Stimulated activated CD4-positive, alpha-beta T cell treated with anti-CD3 and anti-CD28 coated beads, Interleukin-15, amount 100 ng/mL, for 1 hour (primary cell): ENCODE measurements at places on chromosomes 12 and 14.
A peak's percentile ranks its signal among the peaks of the same experiment; 100 is the strongest.

DNA sequence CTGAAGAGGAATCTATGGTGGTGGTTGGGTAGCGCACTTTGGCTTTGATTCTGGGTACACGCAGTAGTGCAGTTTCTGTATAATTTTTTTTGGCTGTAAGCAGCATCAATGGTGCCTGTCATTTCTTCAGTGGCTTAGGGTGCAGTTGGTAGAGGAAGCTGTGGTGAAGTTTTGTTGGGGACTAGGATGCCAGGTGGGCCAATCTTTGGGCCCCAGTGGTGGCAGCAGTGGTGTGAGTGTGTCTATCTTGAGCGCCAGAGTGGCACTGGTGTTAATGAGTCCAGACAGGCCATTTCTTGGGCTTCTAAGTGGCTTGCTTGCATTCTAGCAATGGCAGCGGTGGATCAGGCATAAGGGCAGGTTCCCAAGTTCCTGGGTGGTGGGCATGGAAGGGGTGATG is 33.8 kb upstream of the CCND2 start:
- DNase-seq, result no peak

- DNase-seq, result no peak
Observed at GRCh38 chr12:59388694-59389093, 207.1 kb upstream of the SLC16A7 start.

DNA sequence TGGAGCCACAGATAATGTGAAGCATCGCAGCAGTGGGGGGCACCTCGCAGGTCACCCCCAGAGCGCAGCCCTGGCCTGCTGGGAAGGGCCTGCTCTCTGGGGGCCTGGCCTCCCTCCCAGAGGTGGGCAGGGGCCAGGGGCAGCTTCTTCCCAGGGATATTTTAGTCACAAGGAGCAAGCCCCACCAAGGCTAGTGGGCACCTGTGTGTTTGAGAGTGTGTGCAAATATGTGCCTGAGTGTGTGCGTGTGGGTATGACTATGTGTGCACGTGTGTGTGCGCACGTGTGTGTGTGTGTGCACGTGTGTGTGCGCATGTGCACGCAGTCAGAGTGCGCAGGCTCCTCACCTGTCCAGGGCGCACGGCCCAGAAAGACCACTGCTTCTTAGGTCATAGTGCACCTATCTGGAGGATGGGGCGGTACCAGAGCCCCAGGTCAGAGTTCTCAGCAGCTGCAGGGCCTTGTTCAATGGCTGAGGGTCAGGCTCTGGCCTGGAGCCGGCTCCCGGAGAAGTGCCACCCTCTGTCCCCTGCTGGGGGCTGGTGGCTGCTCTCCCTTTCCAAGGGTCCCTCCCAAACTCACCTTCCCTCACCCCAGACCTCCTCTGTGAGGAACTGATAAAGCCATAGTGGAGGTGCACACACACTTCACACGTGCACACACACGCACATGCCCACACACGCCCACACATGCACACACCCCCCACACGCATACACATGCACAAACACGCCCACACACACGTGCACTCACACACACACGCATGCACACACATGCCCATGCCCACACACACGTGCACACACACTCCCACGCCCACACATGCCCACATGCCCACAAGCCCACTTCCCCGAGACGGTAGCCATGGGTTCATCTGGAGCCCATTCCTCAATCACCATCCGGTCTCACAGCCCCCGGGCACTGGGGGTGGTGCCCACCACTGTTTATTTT is 128.5 kb downstream of the KIF26A start:
- no peak for DNase-seq

- no peak for DNase-seq
Observed at GRCh38 chr12:109624467-109624866, 50.9 kb downstream of the MVK start.

GRCh38 chr14:106058342-106058741 is 532.0 kb downstream of the TMEM121 start:
- DNase-seq, result no peak

DNA sequence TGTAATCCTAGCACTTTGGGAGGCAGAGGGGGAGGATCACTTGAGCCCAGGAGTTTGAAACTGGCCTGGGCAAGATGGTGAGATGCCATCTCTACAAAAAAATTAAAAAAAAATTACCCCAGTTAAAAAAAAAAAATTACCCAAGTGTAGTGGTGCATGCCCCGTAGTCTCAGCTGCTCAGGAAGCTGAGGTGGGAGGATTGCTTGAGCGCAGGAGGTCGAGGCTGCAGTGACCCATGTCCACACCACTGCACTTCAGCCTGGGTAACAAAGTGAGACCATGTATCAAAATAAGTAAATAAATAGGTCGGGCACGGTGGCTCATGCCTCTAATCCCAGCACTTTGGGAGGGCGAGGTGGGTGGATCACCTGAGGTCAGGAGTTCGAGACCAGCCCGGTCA is 128.8 kb downstream of the VRK1 start:
- DNase-seq, result no peak

- DNase-seq, result no peak
Observed at GRCh38 chr12:82746668-82747067, 60.0 kb downstream of the TMTC2 start.

DNA sequence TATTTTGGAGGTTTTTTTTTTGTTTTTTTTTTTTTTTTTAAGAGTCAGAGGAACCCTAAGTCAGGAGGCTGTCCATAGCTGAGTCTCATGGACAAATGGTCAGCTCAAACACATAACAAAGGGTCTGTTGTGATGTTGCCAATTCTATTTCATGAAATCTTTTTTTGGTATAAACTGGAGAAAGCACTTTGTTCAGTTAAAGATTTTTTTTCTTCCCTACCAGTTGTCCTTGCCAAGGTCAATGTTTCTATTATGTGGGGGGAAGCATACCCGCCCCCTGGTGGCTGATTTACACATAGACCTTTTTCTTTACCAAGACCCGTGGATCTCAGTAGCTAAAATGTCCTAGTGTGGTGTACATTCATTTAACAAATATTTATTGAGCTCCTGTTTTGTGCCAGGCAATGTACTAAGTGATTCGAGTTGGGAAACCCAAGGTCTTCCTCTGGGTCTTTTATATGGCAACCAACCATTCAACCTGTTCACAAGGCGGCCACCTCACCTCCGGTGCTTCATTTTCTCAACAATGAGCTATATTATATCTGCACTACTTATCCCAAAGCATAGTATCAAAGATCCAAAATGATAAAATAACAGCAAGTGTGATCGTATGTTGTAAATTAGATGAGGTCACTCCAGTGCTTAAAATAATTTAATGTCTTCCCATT is 214.5 kb downstream of the PAH start:
- no peak for DNase-seq

DNA sequence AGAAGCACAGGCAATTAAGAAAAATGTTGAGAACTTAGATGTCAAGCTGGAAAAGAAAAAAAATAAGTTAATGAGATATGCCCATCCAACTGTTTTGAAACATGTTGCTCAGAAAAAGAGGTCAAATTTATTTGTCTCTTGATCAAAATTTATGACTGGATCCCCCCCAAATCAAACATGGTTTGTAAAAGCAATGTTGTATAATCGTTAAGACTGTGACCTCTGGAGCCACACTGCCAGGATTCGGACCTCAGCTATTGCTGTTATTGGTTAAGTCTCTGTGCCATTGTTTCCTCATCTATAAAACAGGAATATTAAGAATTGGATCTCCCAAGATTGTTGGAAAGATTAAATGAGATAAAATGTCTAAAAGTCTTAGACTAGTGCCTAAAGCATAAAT is 51.9 kb upstream of the LRRK2 start:
- DNase-seq, result no peak

- DNase-seq, result no peak
Observed at GRCh38 chr12:68958322-68958721, 25.4 kb upstream of the CPM start.

DNA sequence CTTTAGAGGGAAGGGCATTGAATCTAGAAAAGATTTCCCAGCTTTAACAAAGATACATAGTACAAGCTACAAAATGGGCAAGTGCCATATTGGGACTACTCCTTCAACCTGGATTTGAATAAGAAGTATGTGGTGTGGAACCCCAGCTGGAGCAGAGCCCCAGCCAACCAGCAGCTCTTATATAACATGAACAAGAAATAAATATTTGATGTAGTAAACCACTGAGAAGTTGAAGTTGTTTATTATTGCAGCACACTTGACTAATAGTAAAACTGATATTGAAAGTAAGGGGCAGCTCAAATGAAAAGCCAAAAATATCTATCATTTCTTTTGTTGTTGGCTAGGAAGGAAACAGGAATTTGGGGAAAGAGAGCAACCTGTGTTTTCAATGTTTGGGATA is 701.8 kb downstream of the TMTC2 start:
- no peak for DNase-seq

GRCh38 chr12:77772676-77773298 is 57.9 kb upstream of the NAV3 start:
- no peak for DNase-seq

- no peak for DNase-seq
Observed at GRCh38 chr14:34833549-34834523, 41.3 kb downstream of the BAZ1A start.

- no peak for DNase-seq
Observed at GRCh38 chr12:64332938-64333337, 57.6 kb downstream of the C12orf56 start.

DNA sequence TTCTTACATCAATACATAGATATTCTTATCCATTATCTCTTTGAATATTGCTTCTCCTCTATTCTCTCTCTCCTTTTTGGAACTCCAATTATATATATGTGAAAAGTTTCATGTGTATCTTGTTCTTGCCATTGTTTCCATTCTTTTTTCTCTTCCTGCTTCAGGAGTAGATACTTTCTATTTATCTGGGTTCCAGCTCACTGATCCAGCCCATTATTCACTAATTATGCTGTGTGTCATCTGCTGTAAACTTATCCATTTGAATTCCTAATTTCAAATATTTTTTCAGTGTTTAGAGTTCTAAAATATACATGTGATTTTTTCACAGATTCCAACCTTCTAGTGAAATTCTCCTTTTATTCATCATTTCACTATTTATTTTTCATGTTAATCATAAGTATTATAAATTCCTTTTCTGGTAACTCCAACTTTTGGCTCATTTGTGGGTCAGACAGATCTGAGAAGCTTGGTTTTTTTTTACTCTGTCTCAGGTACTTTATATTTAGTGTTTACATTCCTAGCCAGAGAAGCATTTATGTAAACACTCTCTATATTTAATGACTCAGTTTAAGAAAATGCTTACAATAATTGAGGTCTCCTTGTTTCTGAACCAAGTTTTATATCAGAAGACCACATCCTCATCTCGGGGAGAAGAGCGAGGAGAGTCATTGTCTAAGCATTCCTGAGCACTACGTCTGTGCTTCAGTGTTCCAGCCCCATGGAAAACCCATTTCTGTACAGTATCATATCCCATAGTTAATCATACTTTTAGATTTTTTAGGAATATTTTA is 15.9 kb upstream of the AMIGO2 start:
- no peak for DNase-seq

GRCh38 chr12:6608592-6609281 is 1.6 kb upstream of the CHD4 start:
- peak; percentile 44 for DNase-seq

DNA sequence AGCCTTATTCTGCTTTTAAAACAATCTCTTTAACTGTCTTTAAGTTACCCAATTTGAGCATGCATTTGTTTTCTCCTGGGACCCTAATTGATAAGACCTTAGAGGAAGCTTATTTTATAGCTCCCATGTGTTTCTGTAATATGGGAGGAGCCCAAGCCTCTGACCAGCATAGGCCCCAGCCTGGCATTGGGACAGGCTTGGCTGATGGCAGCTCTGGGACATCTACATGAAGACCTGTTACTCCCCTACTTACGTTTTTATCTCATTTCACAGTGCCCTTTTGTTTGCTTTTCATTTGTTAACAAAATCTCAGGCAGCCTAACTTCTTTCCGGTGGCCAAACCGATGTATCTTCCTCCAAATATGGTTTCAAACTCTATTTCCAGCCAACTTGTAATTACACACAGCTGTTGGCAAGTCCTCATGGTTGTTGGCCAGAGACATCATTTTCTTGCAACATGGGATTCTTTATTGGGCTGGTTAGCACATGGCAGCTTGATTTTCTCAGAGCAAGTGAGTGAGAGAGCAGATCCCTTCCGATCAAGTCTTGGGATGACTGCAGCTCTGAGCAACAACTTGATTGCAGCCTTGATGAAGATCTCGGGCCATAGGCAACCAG is 1117.5 kb downstream of the AACS start:
- DNase-seq, result no peak

DNA sequence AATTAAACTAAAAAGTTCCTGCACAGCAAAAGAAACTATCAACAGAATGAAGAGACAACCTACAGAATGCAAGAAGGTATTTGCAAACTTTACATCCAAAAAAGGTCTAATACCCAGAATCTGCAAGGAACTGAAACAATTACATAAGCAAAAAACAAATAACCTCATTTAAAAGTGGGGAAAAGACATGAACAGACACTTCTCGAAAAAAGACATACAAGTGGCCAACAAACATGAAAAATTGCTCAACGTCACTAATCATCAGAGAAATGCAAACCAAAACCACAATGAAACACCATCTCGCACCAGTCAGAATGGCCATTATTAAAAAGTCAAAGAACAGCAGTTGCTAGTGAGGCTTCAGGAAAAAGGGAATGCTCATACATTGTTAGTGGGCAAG is 15.2 kb downstream of the PDE6H start:
- no peak for DNase-seq

DNA sequence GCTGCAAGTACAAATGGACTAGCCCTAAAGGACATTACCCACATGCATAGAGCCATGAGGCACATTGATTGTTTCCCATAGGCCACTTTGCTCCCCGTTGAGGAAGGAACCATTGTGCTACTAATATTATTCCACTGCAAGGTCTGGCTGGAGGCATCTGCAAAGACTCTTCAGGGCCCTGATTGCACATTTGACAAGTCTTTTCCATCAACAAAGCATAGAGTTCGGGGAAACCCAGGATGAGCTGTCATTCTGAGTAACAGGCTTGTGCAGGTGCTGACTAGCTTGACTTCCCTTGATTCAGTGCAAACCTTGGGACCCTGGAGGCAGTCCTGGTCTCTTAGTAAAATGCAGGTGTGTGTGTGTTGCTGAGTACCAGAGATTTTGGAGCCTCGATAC is 73.8 kb downstream of the SUSD6 start:
- no peak for DNase-seq

- DNase-seq, result no peak
Observed at GRCh38 chr14:32249780-32250179, 46.7 kb upstream of the RNU6-8 start.

DNA sequence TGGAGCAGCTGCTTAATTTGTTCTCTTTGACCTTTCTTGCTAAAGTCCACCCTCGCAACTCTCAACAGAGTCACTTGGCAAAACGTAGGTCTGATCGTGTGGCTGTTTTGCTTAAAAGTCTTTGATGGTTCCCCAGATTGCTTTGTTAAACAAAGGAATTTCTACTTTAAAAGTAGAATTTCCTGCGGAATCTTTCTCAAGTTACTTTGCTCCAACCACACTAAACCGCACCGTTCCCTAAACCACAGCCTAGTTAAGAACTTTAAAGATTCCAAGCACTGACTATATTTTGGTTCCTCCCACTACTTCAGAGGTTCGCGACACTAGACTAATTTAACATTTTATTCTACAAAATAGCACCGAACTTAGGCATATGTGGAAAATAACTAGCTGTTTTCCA is 114.8 kb upstream of the FGD4 start:
- no peak for DNase-seq
